ENCODE measurements at places on chromosomes 3 and 15. TPM values are rescaled to one million over a fixed set of nuclear protein-coding genes. Genes with fewer than 3 reads are reported as not detected.

The PLSCR5 gene
- not detected for total RNA-seq

DNA sequence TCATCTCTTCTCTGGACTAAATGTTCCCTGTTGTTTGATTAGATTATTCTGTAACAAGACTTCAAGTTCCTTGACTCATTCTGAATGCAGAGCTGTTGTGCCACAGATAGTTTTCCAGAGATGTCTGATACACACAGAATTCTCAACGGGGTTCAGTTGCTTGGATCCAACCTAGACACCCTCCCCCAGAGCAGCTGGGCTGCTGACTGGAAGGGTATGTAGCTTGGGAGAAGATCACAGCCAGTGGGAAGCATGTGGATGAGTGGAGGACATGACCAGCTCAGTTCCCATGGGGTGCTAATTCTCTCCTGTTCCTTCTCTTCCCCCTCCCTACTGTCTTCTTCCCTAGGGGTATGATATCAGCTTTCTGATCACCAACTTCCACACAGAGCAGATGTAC, 6.6 kb upstream of the TTLL3 start:
- H3K4me1 ChIP-seq: peaks cover 11% of the 10 kb centered on the region
- H3K27me3 ChIP-seq: no peaks in the 10 kb centered on the region
- no peak overlapping the region for H3K27ac ChIP-seq
- DNase-seq: no peak

The FSTL1 gene
- total RNA-seq: not detected

The ATP13A5 gene
- not detected for total RNA-seq

GRCh38 chr3:125160606-125161371, 51.8 kb downstream of the SLC12A8 start:
- H3K36me3 ChIP-seq: no peaks in the 10 kb centered on the region
- H3K4me1 ChIP-seq: peaks cover 8% of the 10 kb centered on the region
- no peak for DNase-seq

DNA sequence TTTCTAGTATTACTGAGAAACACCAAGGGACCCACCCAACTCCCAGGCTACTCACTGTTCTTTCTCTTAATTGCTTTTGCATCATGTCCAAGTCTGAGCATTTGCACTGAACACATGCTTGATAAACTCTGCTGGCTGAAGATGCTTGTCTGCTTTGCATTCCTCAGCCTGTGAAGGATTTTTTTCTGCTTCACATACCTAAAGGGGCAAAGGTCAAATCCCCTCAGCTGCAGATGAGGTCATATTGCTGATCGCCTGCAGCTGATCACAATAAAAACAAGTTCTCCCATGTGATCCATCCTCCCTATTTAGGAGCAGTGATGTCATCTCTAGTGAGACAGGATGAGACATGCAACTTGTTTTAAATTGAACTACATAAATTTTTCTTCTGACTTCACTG, 84.6 kb upstream of the DCBLD2 start:
- H3K27ac ChIP-seq: no peak overlapping the region
- H3K4me1 ChIP-seq: no peaks in the 10 kb centered on the region
- H3K4me3 ChIP-seq: no peak overlapping the region
- no peaks in the 10 kb centered on the region for H3K27me3 ChIP-seq
- no peaks in the 10 kb centered on the region for H3K36me3 ChIP-seq

- no peaks in the 10 kb centered on the region for H3K36me3 ChIP-seq
- H3K4me1 ChIP-seq: peaks cover 10% of the 10 kb centered on the region
- no peak overlapping the region for H3K4me3 ChIP-seq
Observed at GRCh38 chr15:96336596-96337364, 6.3 kb downstream of the NR2F2 start.

DNA sequence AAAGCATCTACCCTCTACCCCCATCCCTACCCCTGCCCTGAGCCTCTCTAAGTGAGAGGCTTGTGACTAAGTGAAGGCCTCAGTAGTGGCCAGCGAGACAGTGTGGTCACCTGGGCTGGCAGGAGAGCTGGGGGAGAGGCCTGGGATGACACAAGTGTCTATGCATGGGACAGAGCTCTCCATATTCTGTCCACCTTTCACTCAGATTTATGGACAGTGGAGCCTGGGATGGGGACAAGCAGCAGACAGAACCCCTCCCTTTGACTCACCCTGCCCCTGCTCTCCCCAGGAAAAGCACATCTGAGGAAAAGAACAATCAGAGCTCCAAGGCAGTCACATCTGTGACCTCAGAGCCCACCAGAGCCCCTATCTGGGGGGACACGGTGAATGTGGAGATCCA, 26.0 kb downstream of the CCDC33 start:
- DNase-seq: no peak
- peaks cover 26% of the 10 kb centered on the region for H3K27me3 ChIP-seq
- no peaks in the 10 kb centered on the region for H3K4me1 ChIP-seq
- H3K27ac ChIP-seq: no peak overlapping the region

DNA sequence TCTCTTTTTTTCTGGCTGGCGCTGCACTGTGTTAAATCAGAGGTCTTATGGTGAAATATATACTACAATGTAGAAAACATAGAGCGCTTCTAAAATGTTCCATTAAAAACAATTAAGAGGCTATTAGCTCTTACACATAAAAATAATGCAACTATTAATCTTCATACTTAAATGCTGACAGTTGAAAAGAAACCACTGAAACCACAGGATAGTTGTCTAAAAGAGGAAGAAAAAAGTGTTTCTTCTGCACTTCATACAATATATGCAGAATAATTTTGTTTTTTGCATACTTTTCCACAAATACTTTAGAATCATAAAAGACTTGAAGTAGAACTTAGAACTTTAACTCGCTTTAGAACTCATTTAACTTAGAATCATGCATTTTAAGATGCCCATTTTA, 170.5 kb downstream of the PYDC2 start:
- no peaks in the 10 kb centered on the region for H3K36me3 ChIP-seq
- no peak overlapping the region for H3K27ac ChIP-seq
- no peak overlapping the region for H3K4me3 ChIP-seq
- DNase-seq: no peak
- peaks cover 5% of the 10 kb centered on the region for H3K27me3 ChIP-seq

The PTPN9 gene
- 18.2 TPM for total RNA-seq

- no peaks in the 10 kb centered on the region for H3K27me3 ChIP-seq
- peaks cover 39% of the 10 kb centered on the region for H3K4me1 ChIP-seq
- H3K4me3 ChIP-seq: peak overlapping the region; percentile 50
- no peak for DNase-seq
- H3K36me3 ChIP-seq: peaks cover 4% of the 10 kb centered on the region
Observed at GRCh38 chr3:125052624-125053303, 3.0 kb downstream of the HEG1 start.

The OIP5 gene
- total RNA-seq: 1.4 TPM

The DVL3 gene
- 54.2 TPM for total RNA-seq

GRCh38 chr3:149934524-149934923, 36.2 kb downstream of the PFN2 start:
- H3K36me3 ChIP-seq: peaks cover 71% of the 10 kb centered on the region
- no peak overlapping the region for H3K4me3 ChIP-seq
- H3K27ac ChIP-seq: no peak overlapping the region
- H3K27me3 ChIP-seq: no peaks in the 10 kb centered on the region
- H3K4me1 ChIP-seq: peaks cover 15% of the 10 kb centered on the region
- DNase-seq: no peak

- no peaks in the 10 kb centered on the region for H3K4me1 ChIP-seq
- H3K27ac ChIP-seq: no peak overlapping the region
- H3K4me3 ChIP-seq: no peak overlapping the region
- H3K27me3 ChIP-seq: no peaks in the 10 kb centered on the region
Observed at GRCh38 chr3:31008994-31009393, 114.5 kb upstream of the GADL1 start.

GRCh38 chr3:153783106-153783505, 338.1 kb upstream of the ARHGEF26 start:
- H3K36me3 ChIP-seq: no peaks in the 10 kb centered on the region
- H3K4me1 ChIP-seq: no peaks in the 10 kb centered on the region
- DNase-seq: no peak
- no peak overlapping the region for H3K27ac ChIP-seq
- H3K4me3 ChIP-seq: no peak overlapping the region

DNA sequence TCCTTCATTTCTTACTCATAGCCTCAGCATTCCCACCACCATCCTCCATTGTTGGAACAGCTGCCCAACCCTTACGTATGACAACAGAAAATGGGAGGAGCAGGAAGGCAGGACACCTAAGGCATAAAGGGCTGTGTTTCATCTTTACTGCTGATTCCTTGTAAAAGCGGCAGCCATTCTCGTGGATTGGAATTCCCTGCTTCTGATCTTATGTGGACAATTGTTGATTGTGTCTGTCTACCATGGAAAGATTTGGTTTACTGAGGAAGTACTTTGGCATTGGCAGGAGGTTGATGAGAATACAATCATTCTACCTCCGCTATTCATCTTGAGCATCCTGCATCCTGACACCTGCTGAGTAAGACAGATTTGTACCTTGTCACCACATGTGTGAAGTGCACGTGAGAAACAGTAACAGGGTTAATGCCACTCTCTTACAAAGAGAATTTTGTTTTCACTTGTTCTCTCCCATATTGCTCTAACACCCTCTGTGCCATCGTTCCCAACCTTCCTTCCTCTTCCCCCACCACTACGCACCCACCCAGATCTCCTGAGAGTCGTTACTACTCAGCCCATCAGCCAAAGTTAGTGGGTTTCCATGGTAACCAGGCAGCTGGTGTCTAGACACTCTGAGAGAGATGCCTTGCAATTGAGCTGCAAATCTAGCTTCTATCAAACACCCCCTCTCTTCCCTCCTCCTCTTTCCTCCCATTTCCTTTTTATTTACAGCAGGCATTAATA, 75.7 kb downstream of the GAP43 start:
- DNase-seq: no peak
- H3K27ac ChIP-seq: no peak overlapping the region
- H3K36me3 ChIP-seq: no peaks in the 10 kb centered on the region
- H3K4me3 ChIP-seq: no peak overlapping the region
- peaks cover 3% of the 10 kb centered on the region for H3K4me1 ChIP-seq

The LNP1 gene
- 2.4 TPM for total RNA-seq

The CACNA2D3 gene
- total RNA-seq: not detected

The ITGB5 gene
- total RNA-seq: not detected

DNA sequence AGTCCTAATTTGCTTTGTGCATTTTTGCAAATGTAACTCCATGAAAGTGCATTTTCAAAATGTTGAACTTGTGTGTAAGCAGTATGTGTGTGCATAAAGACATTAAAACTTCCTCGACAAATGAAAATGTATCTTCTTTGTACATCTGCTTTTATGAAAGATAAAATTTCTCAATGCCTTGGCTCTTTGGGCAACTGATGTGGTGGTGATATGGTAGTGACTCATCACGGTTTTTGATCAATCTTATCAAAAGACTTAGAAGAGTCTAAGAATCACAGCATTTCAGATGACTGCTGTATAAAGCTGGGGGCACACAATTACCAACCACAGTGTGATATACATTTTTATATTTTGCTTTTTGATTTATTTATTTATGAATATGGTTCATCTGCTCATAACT, 5.4 kb upstream of the MASP1 start:
- H3K27ac ChIP-seq: no peak overlapping the region
- no peak for DNase-seq
- no peaks in the 10 kb centered on the region for H3K36me3 ChIP-seq
- H3K27me3 ChIP-seq: peaks cover 9% of the 10 kb centered on the region
- no peak overlapping the region for H3K4me3 ChIP-seq

The PLIN1 gene
- 0.27 TPM for total RNA-seq

DNA sequence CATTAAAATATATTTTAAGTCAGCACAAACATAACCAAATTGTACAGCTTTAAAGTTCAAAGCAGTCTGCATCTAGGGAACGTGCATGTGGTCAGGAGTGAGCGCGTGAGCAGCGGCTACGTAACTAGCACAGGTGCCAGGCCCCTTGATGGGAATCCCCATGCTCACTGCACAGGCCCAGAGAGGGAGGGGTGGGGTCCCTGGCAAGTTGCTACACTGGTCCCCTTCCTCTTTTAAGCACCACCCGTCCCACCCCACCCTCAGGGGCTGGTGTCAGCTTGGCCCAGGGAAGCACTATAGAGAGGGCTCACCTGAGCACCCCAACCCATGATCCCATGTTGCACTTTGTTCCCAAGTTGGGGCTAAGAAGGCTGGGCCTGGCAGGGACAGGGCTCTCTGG, 835 bp upstream of the GMPPB start:
- H3K36me3 ChIP-seq: peaks cover 43% of the 10 kb centered on the region
- H3K27me3 ChIP-seq: no peaks in the 10 kb centered on the region
- H3K4me3 ChIP-seq: peak overlapping the region; percentile 93
- peaks cover 54% of the 10 kb centered on the region for H3K4me1 ChIP-seq
- peak; percentile 42 for DNase-seq

The ROBO1 gene
- 3.1 TPM for total RNA-seq

DNA sequence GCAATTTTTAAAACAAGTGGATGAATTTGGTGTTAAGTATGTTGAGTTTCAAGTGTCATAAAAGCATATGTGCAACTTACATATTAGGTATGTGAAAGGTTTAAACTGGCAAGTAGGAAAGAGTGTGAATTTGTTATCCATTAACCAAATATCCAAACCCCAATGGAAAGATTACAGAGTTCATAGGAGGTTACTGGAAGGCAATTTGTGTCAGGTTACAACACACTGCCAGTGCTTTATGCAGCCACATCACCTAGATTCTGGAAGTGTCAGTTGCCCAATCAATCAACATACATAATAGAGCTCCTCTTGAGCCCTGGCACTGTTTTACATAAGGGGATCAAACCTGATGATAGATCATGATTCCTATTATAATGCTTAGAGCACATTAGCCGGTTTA, 261.0 kb downstream of the ROBO1 start:
- no peaks in the 10 kb centered on the region for H3K36me3 ChIP-seq
- H3K27me3 ChIP-seq: no peaks in the 10 kb centered on the region
- DNase-seq: no peak
- H3K4me3 ChIP-seq: no peak overlapping the region

DNA sequence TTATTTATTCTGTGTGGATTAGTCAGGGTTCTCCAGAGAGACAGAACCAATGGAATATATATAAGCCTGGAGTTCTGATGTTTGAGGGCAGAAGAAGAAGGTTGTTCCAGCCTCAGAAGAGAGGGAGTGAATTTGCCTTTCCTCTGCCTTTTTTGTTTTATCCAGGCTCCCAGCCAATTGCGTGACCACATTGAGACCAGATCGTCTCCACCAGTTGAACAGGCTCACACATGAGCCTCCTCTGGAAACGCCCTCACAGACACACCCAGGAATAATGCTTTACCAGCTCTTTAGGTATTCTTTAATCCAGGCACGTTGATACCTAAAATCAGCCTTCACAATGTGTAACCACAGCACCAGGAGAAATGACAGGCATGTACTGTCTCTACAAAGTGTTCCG, 923.1 kb downstream of the TBL1XR1 start:
- H3K4me1 ChIP-seq: no peaks in the 10 kb centered on the region
- no peaks in the 10 kb centered on the region for H3K27me3 ChIP-seq
- H3K36me3 ChIP-seq: no peaks in the 10 kb centered on the region
- no peak overlapping the region for H3K27ac ChIP-seq
- DNase-seq: no peak

Measured in activated B cell treated with CpG ODN at 0.5 μM for 24 hours (primary cell).